ENCODE measurements at places on chromosomes 4 and X. TPM values are rescaled to one million over a fixed set of nuclear protein-coding genes. Genes with fewer than 3 reads are reported as not detected.

UGT2B7 gene
- not detected for total RNA-seq

CABS1 gene
- not detected for total RNA-seq

FAT1 gene
- total RNA-seq, result 0.02 TPM

DNA sequence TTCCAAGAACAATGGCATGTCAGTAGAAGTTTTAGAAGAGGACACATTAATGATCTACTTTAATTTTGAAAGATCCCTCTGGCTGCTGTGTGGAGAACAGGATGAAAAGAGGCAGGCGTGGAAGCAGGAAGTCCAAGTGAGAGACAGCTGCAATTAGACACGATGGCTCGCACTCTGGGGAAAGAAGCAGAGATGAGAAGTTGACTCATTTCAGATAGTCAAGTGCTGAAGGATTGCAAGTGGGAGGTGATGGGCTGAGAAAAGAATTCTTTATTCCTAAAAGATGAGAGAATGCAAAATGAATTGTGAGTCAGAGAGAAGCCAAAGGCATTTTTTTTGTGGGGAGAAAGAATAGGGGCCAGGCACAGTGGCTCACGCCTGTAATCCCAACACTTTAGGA is 16.5 kb downstream of the RXFP1 start:
- peaks cover 14% of the 10 kb centered on the region for H3K4me1 ChIP-seq
- H3K27me3 ChIP-seq, result peaks cover 17% of the 10 kb centered on the region
- DNase-seq, result no peak
- H3K27ac ChIP-seq, result no peak overlapping the region
- no peak overlapping the region for H3K4me3 ChIP-seq
- no peaks in the 10 kb centered on the region for H3K36me3 ChIP-seq

GRCh38 chr4:53535567-53535966 is 55.7 kb downstream of the LNX1 start:
- peaks cover 13% of the 10 kb centered on the region for H3K27me3 ChIP-seq
- no peaks in the 10 kb centered on the region for H3K36me3 ChIP-seq
- H3K4me1 ChIP-seq, result no peaks in the 10 kb centered on the region
- no peak for DNase-seq

DNA sequence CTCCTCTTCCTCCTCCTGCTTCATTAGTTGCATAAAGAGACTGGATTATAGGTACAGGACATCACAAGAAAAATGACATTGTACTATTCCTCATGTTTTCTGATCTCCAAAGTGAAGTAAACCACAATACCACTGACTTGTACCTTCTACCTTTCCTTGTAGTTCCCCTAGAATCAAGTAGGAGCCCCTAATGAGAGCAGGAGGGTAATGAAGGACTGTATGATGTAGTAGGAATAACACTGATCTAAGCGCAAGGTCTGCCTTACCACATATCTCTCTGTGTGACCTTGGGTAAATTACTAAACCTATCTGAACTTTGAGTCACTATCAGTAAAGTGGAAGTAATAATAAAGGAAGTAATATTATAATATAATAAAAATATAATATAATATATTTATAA is 3.6 kb downstream of the VSIG4 start:
- H3K27ac ChIP-seq, result no peak overlapping the region
- H3K4me3 ChIP-seq, result no peak overlapping the region

GRCh38 chr4:171710743-171711142 is 102.5 kb upstream of the GALNTL6 start:
- H3K27me3 ChIP-seq, result no peaks in the 10 kb centered on the region
- no peak overlapping the region for H3K4me3 ChIP-seq
- no peak overlapping the region for H3K27ac ChIP-seq

MAGEA10 gene
- not detected for total RNA-seq

DNA sequence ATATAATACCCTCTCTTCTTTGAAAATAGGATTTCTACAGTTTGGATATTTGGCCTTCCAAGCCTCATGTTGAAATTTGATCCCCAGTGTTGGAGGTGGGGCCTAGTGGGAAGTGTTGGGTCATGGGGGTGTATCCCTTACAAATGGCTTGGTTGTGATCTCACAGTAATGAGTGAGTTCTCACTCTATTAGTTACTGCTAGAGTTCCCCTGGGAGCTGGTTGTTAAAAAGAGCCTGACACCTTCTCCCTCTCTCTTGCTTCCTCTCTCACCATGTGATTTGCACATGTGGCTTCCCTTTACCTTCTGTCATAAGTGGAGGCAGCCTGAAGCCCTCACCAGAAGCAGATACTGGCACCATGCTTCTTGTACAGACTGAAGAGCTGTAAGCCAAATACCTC is 73.9 kb downstream of the HDAC8 start:
- H3K36me3 ChIP-seq, result peaks cover 19% of the 10 kb centered on the region
- H3K27me3 ChIP-seq, result no peaks in the 10 kb centered on the region
- H3K27ac ChIP-seq, result no peak overlapping the region
- no peak overlapping the region for H3K4me3 ChIP-seq

DNA sequence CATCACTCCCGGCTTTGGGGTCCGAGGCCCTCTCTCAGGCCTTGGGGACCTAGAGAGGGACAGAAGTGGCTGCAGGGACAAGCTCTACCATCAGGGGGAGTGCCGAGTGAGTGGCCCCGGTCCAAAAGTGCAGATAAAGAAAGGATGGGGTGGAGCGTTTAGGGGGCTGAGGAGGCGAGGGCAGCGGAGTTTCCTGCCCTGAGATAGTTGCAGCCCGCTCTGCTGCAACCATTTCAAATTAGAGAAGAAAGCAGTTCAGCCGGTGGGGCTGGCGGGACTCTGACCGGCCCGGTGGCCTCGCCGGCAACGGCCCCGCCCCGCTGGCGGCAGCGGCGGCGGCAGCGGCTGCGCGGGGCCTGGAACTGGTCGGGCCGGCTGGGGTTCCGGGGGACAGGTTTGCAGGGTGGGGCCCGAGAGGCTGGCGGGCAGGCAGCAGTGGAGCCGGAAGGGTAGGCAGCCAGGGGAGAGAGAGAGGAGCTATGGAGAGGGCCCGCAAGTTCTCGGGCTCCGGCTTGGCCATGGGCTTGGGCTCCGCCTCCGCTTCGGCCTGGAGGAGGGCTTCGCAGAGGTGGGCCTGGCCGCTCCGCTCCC is 7.6 kb downstream of the DLG3 start:
- DNase-seq, result peak; percentile 74
- peak overlapping the region; percentile 72 for H3K4me3 ChIP-seq
- H3K4me1 ChIP-seq, result peaks cover 26% of the 10 kb centered on the region
- no peaks in the 10 kb centered on the region for H3K27me3 ChIP-seq
- peaks cover 3% of the 10 kb centered on the region for H3K36me3 ChIP-seq

DNA sequence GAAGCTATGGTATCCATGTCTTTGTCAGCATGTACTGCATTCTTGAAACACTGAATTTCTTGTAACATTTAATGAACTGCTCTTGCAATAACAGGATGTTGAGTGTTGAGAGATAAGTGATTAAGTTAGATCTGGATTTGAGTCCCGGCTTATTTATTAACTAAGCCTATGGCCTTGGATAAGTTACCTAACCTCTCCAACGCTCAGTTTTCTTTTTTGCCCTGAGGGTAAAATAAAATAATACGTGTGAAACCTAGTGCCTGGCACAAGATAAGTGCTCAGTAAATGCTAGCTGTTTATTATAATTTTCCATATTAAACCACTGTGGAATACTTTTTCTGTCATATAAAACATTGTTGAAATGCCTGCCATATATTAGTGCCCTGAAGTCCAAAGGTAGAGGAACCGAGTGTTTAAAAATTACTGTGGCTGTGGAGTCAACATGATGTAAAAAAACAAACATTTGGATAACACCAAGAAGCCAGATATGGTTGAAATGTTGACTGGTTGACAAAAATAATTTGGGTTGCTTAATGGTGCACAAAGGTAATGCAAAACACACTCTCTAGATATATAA is 58.6 kb upstream of the ALB start:
- H3K36me3 ChIP-seq, result no peaks in the 10 kb centered on the region
- no peak overlapping the region for H3K4me3 ChIP-seq
- no peaks in the 10 kb centered on the region for H3K4me1 ChIP-seq
- no peak for DNase-seq
- no peak overlapping the region for H3K27ac ChIP-seq

DNA sequence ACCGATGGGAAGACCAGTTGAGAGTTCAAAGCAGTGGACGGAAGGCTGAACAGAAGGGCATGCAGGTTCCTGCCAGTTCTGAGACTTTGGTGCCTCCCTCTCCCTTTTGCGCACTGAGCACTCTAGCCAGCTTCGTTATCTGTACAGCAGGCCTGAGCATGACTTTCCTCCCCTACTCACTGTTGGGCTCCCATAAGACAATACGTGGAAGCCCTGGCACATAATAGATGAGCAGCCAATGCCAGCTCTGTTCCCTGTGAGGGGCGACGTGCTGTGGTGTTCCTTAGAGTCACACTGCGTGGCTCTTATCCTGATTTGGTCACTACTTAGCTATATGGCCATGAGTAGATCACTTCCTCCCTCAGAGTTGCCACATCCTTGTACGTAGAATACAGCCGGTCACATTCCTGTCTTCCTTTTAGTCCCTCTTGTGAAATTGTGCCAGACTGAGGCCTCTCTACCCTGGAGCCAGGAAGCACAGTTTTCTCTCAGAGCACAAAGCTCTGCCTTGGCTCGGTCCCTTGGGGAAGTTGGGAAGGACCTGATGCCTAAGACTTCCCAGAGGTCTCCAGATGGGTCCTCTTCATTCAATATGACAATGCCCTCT is 160.4 kb upstream of the MAMLD1 start:
- no peaks in the 10 kb centered on the region for H3K36me3 ChIP-seq
- no peak for DNase-seq
- peaks cover 10% of the 10 kb centered on the region for H3K4me1 ChIP-seq
- no peaks in the 10 kb centered on the region for H3K27me3 ChIP-seq

GRCh38 chr4:3399277-3400194 is 42.2 kb upstream of the HGFAC start:
- no peak overlapping the region for H3K4me3 ChIP-seq
- no peaks in the 10 kb centered on the region for H3K4me1 ChIP-seq
- no peaks in the 10 kb centered on the region for H3K36me3 ChIP-seq
- no peaks in the 10 kb centered on the region for H3K27me3 ChIP-seq

GRCh38 chr4:136495851-136496250 is 1036.4 kb downstream of the PCDH18 start:
- no peak overlapping the region for H3K4me3 ChIP-seq
- no peak for DNase-seq
- H3K4me1 ChIP-seq, result no peaks in the 10 kb centered on the region
- no peak overlapping the region for H3K27ac ChIP-seq
- no peaks in the 10 kb centered on the region for H3K27me3 ChIP-seq

DNA sequence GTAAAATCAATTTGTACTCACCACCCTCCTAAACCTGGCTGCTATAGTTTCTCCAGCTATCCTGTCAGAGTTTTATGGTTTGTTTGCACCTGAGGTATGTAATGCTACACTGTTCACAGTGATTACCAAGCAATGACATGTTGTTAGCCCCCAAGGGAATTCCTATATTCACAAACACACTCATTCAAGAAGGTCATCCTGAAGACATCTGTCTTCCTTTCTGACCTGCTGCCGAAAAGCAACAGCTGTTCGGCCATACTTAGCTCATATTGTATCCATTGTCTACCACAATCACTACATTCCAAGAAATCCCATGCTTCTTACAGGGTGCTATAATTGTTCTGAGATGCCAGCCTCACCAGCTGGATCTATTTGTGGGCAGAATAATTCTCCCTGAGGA is 160.1 kb upstream of the GYPA start:
- no peaks in the 10 kb centered on the region for H3K4me1 ChIP-seq
- no peak overlapping the region for H3K27ac ChIP-seq
- H3K4me3 ChIP-seq, result no peak overlapping the region
- no peaks in the 10 kb centered on the region for H3K36me3 ChIP-seq
- H3K27me3 ChIP-seq, result no peaks in the 10 kb centered on the region

DNA sequence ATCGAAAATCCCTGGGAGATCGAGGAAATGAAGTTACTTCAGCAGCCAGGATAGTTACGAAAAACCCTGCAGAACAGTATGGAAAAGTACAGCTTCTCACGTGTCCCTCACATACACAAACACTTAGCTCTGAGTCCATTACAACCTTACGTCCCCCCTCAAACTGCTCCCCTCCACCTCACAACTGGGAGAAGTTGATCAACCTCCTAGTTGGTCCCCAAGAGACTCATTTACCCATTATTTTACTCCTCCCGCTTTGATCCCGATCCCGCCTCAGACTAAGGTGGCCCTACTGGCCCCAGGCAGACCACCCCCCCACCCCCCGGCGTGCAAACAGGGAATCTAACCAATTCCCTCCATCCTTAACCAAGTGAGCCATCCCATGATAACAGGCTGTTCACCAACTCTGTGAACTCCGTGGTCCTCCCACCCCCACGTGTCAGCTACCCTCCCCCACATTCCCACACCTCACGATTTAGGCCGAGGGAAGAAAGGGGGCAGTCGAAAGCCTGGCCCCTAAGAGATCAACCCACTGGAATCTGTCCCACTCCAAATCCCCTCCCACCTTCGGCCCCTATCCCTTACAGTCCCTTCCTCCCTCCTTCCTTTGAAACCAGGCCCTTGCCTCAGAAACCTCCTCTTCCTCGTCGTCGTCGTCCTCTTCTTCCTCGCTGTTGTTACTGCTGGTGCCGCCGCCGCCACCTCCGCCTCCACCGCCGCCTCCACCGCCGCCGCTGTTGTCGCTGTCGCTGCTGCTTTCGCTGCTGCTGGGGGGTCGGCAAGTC is 755 bp downstream of the ANKRD17 start:
- H3K36me3 ChIP-seq, result peaks cover 32% of the 10 kb centered on the region
- H3K4me3 ChIP-seq, result peak overlapping the region; percentile 99
- H3K27me3 ChIP-seq, result no peaks in the 10 kb centered on the region
- H3K27ac ChIP-seq, result peak overlapping the region; percentile 97
- H3K4me1 ChIP-seq, result peaks cover 53% of the 10 kb centered on the region

DNA sequence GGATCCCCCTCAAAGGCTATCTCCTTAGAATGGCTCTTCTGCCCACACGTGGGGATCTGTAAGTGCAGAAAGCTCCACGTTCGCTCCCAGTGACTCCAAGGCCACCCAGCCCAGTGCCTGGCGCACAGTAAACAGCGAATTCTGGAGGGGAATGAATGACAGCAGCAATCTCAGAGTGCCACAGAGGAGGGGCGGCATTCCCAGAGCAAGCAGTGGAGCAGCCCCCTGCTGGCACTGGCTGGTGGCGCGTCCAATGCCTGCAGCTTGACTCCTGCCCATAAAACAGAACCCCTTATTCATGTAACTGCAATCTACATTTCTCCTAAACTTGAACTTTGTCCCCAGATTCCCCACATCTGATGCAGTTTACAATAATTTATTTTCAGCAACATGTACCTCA is 6.9 kb upstream of the HELT start:
- H3K36me3 ChIP-seq, result no peaks in the 10 kb centered on the region
- peaks cover 63% of the 10 kb centered on the region for H3K27me3 ChIP-seq
- DNase-seq, result peak; percentile 44
- H3K4me3 ChIP-seq, result no peak overlapping the region

S100G gene
- not detected for total RNA-seq

GRCh38 chrX:67558267-67558666 is 14.4 kb downstream of the AR start:
- no peaks in the 10 kb centered on the region for H3K27me3 ChIP-seq
- no peak overlapping the region for H3K27ac ChIP-seq
- H3K4me1 ChIP-seq, result no peaks in the 10 kb centered on the region
- no peak for DNase-seq
- no peaks in the 10 kb centered on the region for H3K36me3 ChIP-seq
- H3K4me3 ChIP-seq, result no peak overlapping the region

DNA sequence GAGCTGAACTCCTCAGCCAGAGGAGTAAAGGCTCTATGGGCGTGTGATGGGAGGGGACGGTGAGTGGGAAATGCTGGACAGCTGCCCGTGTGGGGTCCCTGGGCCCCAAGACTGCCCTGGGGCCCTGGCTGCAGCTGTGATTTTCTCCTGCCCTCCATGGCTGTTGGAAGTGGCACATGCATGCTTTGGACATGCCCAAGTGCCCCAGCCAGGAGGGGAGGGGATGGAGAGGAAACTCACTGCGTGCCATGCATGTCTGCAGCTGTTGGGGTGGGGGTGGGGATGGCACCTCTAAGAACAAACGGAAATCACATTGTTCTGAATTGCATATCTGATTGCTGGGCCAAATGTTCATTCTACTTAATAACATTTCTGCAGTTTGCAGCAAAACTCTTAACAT is 52.4 kb downstream of the MID2 start:
- no peaks in the 10 kb centered on the region for H3K36me3 ChIP-seq
- DNase-seq, result no peak
- no peaks in the 10 kb centered on the region for H3K27me3 ChIP-seq
- no peak overlapping the region for H3K4me3 ChIP-seq
- H3K27ac ChIP-seq, result no peak overlapping the region
- peaks cover 3% of the 10 kb centered on the region for H3K4me1 ChIP-seq
